Gastrocnemius medialis (tissue), 4 donors: ENCODE measurements at places on chromosomes 1 and 21. TPM values are rescaled to one million over a fixed set of nuclear protein-coding genes. Genes with fewer than 3 reads are reported as not detected.

GRCh38 chr1:7898962-7899361 lies 41.7 kb downstream of the TNFRSF9 start:
- DNase-seq, result no peak
- no peaks in the 10 kb centered on the region for H3K27me3 ChIP-seq
- H3K4me1 ChIP-seq, result peaks cover 6% of the 10 kb centered on the region
- H3K27ac ChIP-seq, result no peak overlapping the region

Gene PTCH2
- total RNA-seq, result 0.10 TPM

GRCh38 chr1:190679044-190679443 lies 201.4 kb upstream of the BRINP3 start:
- DNase-seq, result no peak
- no peaks in the 10 kb centered on the region for H3K27me3 ChIP-seq
- H3K4me1 ChIP-seq, result no peaks in the 10 kb centered on the region
- no peaks in the 10 kb centered on the region for H3K36me3 ChIP-seq

DNA sequence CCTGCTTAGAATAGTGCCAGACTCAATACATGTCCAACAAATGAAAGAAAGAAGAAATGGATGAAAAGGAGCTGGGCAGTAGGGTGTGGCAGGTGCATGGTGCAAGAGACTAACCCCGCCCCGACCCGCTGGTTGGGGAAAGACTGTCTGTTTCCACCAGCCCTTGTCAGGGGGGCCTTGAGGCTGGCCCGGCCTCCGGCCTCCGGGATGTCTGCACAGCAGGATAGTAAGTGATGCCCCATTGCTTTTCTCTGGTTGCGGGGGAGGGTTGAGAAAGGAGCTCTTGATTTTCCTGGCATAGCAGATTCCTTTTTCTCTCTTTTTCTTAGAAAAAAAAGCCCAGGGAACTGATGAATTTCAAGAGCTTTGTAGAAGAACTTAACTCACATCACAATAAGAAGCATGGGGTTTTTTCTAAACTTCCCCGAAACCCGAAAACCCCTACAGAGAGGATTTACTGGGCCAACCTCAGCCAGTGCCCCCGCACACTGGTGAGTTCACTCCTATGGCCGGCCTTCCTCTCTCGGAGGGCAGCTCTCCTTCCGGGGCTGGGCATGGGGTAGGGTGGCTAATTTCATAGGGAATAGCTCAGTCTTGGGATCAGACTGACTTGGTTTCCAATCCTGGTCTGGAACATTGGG lies 12.5 kb upstream of the TTC22 start:
- H3K36me3 ChIP-seq, result no peaks in the 10 kb centered on the region
- no peak overlapping the region for H3K4me3 ChIP-seq
- no peak for DNase-seq
- no peaks in the 10 kb centered on the region for H3K27me3 ChIP-seq
- H3K4me1 ChIP-seq, result no peaks in the 10 kb centered on the region
- no peak overlapping the region for H3K27ac ChIP-seq

DNA sequence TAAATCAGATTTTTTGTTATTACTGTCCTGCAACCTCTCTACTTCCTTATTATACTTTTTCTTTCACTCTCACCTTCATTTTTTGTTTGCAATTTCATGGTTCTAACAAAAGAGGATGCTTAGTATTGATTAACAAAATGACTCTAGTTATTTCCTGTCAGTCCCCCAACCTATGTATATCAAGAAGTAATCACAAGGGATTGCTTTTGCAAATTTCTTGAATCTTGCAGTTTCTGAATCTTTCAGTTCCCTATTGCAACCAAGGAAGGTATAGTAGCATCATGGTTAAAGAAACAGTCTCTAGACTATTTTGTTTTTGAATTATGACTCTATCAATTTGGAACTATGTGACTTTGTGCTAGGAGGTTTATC lies 446.9 kb downstream of the NEGR1 start:
- H3K27me3 ChIP-seq, result no peaks in the 10 kb centered on the region
- no peaks in the 10 kb centered on the region for H3K36me3 ChIP-seq
- no peak overlapping the region for H3K4me3 ChIP-seq
- no peaks in the 10 kb centered on the region for H3K4me1 ChIP-seq
- no peak overlapping the region for H3K27ac ChIP-seq

DNA sequence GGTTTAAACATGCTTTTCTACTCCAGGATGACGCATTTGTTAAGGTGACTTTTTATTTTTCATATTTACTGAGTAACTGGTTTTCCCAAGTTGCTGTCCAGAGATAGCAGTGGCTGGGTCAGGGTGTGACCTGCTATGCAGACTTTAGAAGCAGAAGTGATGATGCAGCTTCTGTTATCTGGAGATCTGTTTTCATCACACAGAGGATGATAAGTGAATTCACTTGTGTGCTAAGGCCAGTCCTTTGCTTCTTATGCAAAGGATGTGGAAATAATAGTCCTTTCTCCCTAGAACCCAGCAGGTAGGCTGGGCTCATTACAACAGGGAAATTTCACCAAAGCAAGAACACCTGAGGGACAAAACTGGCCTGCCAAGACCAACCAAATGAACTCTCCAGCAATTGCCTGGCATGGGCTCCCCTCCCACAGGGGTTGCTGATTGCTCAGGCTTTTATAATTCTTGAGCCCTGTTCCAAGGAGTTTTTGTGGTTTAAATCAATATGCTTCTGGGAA lies 97.8 kb upstream of the LPGAT1 start:
- no peak overlapping the region for H3K27ac ChIP-seq
- H3K36me3 ChIP-seq, result no peaks in the 10 kb centered on the region
- no peak overlapping the region for H3K4me3 ChIP-seq
- H3K4me1 ChIP-seq, result no peaks in the 10 kb centered on the region

Gene ARTN
- 0.25 TPM for total RNA-seq

DNA sequence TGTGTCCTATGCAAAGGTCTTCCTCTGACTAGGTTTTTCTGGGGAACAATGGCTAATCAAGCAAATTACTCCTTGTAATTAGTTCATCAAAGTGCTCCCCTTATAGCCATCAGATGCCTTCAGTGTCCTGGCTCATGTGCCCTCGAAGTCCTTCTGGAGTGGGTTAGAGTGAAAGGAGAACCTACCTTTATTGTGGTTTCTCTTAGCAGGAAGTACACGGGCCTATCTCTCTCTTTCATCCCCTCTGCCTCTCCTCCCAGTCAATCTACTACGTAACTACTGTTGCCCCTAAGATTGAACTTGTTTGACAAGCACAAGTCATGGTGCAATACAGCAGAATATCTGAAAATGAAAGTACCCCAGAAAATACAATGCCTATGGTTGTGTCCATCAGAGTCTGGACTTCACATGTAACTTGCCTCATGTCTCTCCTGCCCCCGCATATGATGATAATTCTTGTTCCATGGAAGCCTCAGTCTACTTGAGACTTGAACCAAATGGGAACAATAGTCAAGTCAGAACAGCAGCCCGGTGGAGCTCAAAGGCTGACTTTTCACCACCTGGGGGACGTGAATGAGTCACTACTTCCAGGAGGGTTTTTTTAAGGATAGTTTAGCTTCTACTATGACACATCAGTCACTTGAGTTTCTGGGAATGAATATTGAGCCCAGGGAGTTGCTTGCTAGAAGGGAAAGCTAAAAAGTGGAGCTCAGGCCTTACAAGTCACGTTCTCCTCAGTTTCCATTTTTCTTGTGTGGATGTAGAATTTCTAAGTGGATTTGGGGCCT lies 243.6 kb downstream of the TNR start:
- no peaks in the 10 kb centered on the region for H3K4me1 ChIP-seq
- H3K27ac ChIP-seq, result no peak overlapping the region

DNA sequence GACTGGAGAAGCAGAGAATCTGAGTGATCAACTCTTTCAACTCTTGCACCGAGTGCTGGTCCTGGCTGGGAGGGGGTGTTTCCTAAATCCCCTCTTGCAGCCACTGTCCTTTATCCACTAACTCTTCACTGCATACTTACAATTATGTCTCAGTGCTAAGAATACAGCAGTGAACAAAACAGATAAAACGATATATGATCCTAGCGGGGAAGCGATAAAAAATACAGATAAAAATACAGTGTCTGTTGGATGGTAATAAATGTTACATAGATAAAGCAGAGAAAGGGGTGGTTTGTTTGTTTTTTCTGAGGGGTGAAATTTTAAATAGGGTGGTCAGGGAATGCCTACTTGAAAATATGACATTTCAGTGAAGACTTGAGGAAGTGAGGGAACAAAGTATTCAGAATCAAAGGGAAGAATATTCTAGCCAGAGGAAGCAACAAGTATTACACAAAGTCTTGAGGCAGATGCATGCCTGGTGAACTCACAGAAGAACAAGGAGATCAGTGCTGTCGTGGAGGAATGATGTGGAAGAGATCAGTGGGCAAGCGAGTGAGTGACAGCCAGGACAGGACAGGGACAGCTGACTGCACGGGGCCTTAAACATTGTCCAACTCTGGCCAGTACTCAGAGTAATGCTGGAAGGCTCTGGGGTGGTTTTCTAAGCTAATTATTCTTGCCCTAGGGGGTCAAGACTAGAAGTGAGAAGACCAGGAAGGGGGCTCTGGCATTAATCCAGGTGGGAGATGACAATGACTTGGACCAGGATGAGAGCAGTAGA lies 110.0 kb downstream of the APP start:
- peaks cover 6% of the 10 kb centered on the region for H3K4me1 ChIP-seq

DNA sequence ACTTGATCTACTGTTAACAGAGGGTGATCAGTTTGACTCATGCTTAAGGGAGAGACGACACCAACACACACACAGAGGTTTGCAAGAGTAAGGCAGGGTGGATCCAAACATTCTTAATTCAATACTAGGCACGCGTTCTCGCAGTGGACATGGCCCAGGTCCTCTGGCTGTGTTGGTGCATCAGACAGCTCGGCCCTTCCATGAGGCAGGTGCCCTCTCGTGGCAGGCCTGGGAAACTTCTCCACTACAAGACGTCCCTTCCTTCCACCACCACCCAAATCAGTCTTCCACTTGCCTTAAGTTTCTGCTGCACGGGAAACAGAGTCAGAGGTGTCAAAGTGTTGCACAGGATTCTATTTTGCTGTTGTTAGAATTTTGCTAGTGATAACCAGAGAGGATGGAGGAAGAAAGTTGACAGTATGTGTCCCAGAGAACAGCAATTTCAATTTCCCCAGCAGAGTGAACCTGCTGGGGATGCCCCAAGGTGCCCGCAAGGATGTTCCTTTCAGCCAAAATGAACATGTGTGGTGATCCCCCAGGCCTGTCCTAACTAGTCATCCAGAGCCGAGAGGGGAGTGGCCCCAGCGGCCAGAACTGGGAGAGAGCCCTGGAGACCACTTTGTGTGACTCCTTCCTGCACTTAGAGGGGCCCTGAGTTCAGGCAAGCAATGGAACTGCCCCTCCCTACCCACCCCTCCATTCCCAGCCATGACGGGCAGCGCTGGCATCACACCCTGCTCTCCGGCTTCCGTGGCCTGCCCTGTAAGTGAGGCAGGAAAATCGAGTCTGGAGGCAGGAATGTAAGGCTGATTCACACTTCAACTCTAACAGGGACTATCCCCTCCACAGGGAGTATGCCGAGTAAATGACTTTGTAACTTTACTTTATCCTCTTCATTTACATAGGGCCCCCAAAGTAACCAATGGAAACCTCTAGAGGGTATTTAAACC lies 34.8 kb downstream of the MX1 start:
- DNase-seq, result peak; percentile 34
- no peaks in the 10 kb centered on the region for H3K4me1 ChIP-seq
- no peak overlapping the region for H3K27ac ChIP-seq
- H3K27me3 ChIP-seq, result no peaks in the 10 kb centered on the region
- H3K4me3 ChIP-seq, result no peak overlapping the region
- H3K36me3 ChIP-seq, result no peaks in the 10 kb centered on the region

GRCh38 chr1:47410068-47410455 lies 6.0 kb upstream of the FOXE3 start:
- DNase-seq, result no peak
- H3K36me3 ChIP-seq, result no peaks in the 10 kb centered on the region
- no peaks in the 10 kb centered on the region for H3K4me1 ChIP-seq
- peaks cover 4% of the 10 kb centered on the region for H3K27me3 ChIP-seq

- no peak for DNase-seq
- peak overlapping the region; percentile 87 for H3K27ac ChIP-seq
- H3K27me3 ChIP-seq, result no peaks in the 10 kb centered on the region
- H3K36me3 ChIP-seq, result peaks cover 10% of the 10 kb centered on the region
Measured at GRCh38 chr1:58699011-58699762, 675 bp downstream of the MYSM1 start.

Gene SNX7
- total RNA-seq, result 3.3 TPM

Gene CRP
- not detected for total RNA-seq

DNA sequence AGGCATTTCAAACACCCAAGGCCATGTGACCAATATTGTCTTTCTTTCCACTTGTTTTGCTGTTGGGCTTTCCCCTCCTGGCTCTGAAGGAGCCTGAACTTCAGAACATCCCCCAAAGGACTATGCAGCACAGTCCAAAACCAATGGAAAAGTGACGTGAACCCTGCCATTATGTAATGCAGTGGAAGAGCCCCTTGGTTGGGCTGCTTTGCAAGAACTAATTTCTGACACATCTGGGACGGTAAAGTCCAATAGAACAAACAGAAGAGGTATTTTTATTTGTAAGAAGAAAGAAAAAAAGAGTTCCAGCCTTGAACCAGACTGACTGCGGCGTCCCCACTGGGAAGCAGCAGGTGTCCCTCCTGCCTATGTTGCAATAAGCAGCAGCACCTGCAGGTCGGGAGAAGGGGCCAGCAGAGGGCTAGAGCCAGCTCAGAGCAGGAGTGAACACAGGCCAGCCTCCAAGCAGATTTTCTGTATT lies 116.7 kb downstream of the CDC7 start:
- peak overlapping the region; percentile 50 for H3K27ac ChIP-seq
- no peak overlapping the region for H3K4me3 ChIP-seq
- no peaks in the 10 kb centered on the region for H3K36me3 ChIP-seq
- H3K4me1 ChIP-seq, result peaks cover 32% of the 10 kb centered on the region
- H3K27me3 ChIP-seq, result no peaks in the 10 kb centered on the region
- DNase-seq, result peak; percentile 75

DNA sequence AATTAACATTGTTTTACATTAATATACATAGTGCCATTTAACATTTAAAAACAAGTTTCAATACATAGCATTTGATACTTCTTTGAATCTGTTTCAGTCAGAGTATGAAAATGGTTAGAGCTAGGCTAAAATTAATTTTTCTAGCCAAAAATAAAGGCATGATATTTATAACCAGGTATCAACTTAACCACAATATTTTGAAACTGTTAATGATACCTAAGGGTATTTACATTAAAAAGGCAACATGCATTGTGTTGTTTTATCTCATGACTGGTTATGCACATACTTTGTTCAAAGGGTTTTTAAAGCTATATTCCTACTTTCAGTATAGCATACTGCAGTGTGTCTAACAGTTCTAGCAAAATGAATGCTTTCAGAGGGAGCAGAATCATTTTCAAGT lies 130.0 kb downstream of the HS2ST1 start:
- no peaks in the 10 kb centered on the region for H3K4me1 ChIP-seq
- no peak for DNase-seq
- H3K4me3 ChIP-seq, result no peak overlapping the region
- H3K27me3 ChIP-seq, result no peaks in the 10 kb centered on the region
- H3K27ac ChIP-seq, result no peak overlapping the region
